ENCODE measurements at places on chromosomes 4 and X.

DNA sequence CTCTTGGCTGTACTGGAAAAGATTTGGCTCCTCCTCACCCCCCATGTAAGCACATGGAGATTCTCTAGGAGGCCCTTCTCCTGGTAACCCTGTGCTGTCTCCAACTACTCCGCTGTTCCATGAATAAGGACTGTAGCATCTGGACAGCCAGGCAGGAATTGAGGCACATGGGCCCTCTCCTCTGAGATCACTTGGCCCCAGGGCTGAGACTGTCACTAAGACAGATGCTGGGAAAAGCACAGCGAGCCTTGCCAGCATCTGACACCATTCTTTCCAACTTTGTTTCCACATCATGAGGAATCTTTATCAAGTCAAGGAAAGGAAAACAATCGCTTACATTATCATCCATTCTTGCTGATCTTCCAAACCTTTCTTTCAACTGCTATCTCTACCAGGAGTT is 222.6 kb upstream of the INTU start:
- no peak for DNase-seq

GRCh38 chrX:145818186-145819113 is 821 bp downstream of the SLITRK2 start:
- DNase-seq = no peak

DNA sequence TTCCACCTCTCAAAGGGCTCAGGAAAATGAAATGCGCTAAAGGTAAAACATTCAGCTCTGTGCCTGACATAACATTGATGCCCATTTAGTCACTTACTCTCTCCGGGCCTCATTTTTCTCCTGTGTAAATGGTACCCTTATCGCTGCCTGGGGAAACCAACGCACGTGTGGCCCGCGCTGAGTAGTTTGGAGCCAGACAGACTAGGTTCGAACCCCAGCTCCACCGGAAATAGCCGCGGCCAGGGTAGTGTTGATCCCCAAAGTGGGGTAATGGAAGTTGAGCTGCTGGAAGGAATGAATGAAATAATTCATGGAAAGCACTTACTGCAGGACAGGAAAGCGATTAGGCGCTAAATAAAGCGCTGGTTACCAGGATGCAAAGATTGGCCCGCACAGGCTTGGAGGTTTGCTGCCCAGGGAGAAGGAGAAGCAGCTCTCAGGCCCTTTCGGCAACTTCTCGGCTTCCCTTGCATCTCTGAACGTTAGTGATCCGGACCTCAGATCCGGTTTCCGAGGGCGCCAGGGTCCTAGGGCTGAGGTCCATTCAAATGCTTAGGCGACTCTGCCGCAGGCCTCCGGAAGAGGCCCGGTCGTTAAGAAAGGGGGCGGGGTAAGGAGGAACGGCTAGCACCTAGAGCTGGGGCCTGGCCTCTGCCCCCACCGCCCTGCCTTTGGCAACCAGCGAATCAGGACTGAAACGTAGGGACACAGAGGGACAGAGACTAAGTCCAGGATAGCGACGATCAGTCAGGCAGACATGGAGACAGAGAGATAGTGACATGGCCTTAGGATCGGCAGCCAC is 13.3 kb downstream of the NKX3-2 start:
- DNase-seq = no peak

DNA sequence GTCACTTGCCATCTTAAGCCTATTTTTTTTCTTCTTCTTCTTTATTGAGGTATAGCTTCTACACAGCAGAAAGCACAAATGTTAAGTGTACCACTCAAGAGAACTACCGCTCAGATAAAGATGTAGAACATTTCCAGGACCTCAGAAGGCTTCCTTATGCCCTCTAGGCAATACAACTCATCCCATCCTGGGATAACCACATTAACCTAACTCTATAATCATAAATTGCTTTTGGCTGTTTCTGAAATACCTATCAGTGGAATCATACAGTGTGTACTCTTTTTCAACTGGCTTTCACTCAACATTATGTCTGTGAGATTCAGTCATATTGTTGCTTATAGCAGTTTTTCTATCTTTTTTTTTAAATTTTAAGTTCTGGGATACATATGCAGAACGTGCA is 51.7 kb downstream of the ARFIP1 start:
- no peak for DNase-seq

GRCh38 chr4:140098455-140099160 is 55.4 kb downstream of the MAML3 start:
- DNase-seq = no peak

DNA sequence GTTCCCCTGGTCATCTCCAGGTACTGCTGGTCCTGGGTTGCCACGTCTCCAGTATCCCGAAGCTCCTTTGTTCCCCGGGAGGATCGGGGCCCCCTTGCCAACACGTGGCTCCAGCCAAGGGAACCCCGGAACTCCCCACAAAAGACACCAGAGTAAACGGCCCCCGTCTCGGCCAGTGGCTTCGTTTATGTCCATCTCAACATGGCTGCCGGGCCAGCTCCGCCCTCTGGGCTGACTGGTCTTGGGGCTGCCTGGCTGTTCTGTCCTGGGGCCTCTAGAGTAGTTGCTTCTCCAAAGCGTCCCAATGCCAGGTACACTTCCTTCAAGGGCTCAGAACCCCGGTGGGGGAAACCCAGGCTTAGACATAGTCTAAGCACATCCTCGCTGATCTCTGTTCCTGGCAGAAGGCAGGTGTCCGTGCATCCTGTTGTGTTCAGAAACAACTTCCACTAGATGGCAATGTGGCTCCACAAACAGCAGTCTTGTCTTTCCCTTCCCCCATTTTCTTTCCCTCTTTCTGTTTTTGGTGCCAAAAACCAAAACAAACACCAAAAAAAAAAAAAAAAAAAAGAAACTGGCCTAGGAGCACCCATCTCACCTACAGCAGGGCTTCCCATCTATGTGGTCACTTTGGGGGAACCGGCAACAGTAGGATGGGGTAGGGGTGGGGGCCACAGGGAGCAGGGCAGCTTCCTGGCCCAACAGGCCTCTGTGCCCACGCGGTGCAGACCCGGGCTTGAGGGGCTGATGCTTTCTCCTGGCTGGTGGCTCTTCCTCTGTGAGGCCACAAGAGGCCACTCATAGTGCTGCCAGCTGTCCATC is 35.3 kb downstream of the NBDY start:
- DNase-seq = peak; percentile 45

GRCh38 chr4:175790083-175790482 is 22.0 kb downstream of the GPM6A start:
- DNase-seq = no peak

GRCh38 chr4:103591841-103592240 is 127.9 kb downstream of the TACR3 start:
- no peak for DNase-seq

DNA sequence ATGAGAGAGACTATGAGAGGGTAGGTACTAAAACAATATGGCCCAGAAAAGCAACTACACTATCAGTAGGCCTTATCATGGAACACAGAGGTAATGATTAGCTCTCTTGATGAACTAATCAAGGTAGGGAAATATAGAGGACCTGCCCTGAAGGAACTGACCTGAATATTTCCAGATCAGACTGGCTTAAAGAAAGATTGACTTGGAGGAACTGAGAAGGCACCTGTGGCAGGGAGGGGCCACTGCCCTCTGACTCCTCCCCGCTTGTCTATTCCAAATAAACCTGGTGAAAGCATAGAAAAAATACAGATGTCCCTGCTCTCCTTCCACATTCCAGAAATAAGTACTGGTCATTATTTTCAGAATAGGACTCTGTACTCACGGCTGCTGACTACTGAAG is 5.5 kb downstream of the RPS6KA6 start:
- no peak for DNase-seq

DNA sequence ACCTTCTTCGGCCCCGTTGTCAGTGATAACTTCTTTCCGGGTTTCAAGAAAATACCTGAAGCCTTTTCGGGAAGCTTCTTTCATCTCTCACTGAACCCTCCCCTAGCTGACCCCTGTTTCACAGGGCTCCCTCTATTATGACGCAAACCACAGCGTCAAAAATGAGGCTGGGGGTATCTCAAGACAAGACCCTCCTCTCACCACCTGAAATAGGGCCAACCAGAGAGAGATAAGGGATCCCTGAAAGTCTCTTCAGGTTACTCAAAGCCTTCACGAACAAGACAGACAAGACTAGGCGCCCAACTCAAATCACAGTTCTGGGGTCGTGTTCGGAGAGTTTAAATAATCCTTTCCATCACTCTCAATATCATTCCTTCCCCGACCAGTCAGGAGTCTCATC is 1.2 kb downstream of the PHF8 start:
- DNase-seq = no peak

GRCh38 chrX:108945883-108946523 is 209.6 kb upstream of the IRS4 start:
- DNase-seq = no peak

DNA sequence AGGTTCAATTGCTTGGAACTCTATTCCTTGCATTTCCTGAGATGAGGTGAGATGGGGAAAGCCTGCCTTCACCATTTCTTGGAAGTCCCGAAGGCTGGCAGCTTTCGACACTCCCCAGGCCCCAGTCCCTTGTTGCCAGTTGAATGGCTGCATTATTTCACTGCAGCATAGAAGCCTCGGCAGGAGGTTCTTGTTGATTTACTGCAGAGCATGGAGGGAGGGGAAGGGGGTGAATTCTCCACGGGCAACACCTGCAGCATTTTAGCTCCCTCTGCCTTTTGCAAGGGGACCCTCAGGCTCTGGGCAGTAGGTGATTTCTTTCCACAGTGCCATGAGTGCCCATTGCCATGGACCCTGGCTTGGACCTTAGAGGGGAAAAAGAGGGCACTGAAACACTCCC is 10.7 kb upstream of the BCLAF3 start:
- DNase-seq = no peak

- no peak for DNase-seq
Observed at GRCh38 chr4:129138810-129139496, 43.0 kb downstream of the C4orf33 start.

DNA sequence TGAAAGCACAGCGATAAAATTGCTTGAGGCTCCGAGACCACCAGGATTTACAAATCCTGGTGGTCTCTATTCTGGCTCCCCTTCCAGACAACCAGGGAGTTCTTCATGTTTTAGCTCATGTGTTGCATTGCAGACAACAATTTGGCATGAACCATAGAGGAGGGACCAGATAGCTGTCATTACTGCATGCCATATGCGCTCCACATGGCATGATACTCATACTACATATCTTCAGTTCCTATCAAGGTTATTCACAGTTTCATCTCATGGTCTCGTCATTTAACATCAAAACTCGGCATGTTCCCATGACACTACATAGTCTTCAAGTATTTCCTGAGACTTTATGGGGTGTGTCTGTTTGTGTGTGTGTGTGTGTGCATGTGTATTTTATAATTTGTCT is 220.3 kb downstream of the OR13H1 start:
- DNase-seq = no peak

DNA sequence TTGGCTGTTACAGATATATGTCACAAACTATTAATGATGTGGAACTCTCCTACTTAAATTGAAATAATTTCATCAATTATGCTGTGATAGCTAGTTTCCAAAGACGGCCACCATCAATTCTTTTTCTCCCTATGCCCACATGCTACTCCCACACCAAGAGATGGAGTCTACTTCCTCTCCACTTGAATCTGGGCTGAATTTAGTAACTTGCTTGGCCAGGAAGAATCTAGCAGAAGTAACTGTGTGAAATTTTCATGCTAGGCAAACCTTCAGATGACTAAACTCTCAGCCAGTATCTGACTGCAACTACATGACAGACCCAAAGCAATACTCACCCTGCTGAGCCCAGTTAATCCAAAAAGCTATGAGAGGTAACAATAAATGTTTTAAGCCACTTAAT is 3.2 kb downstream of the SEPSECS start:
- DNase-seq = no peak

- DNase-seq = no peak
Observed at GRCh38 chrX:19695884-19696283, 180.6 kb upstream of the MAP3K15 start.

- DNase-seq = no peak
Observed at GRCh38 chrX:153739754-153740486, 15.3 kb downstream of the ABCD1 start.

GRCh38 chr4:157115613-157116335 is 39.8 kb downstream of the GLRB start:
- DNase-seq = no peak

GRCh38 chr4:153948041-153948440 is 159.2 kb upstream of the SFRP2 start:
- no peak for DNase-seq

DNA sequence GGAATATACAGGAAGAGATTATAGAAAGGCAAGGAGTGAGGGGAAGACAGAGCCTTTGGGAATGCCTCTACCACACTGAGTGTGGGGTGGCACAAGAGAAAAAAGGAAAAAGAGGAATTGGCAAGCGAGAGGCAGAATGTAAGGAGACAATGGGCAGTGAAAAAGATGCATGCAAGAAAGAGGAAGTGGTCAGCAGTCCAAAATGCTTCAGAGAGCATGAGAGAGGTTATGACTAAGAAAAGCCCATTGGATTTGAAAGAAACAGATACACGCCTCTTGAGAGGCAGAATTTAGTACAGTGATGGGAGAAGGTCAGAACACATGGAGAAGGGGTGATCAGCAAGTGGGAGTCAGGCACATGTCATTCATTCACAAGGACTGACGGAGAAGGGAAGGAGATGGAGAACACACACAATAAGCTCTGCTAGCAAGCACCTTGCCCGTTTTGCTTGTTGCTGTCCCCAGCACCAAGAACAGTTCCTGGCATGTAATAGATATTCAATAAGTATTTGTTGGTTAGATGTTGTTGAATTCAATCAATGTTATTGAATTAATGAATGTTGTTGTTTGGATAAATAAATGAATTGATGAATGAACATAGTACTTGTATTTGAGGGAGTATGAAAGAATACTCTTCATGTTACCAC is 6.3 kb downstream of the DCHS2 start:
- no peak for DNase-seq

GRCh38 chr4:25839687-25840086 is 23.1 kb downstream of the SEL1L3 start:
- DNase-seq = no peak

DNA sequence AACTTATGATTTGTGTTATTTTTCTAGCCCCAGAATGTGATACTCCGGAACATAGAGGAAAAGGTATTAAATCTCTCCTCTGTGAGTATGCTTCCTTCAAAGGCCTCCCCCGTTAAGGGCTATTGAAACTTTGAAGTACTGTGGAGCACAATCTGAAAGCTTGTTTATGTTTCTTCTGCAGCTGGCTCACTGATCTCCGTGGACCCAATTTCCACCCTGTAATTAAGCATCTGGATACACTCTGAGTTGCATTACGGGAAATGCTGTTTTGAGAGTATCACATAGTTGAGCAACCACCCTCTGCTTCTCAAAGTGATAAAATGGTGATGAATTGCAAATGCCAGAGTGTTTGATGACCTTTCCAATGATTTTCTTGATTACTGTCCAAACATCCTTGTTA is 296.8 kb upstream of the PABPC5 start:
- no peak for DNase-seq

- no peak for DNase-seq
Observed at GRCh38 chr4:124810827-124811226, 98.3 kb upstream of the ANKRD50 start.

DNA sequence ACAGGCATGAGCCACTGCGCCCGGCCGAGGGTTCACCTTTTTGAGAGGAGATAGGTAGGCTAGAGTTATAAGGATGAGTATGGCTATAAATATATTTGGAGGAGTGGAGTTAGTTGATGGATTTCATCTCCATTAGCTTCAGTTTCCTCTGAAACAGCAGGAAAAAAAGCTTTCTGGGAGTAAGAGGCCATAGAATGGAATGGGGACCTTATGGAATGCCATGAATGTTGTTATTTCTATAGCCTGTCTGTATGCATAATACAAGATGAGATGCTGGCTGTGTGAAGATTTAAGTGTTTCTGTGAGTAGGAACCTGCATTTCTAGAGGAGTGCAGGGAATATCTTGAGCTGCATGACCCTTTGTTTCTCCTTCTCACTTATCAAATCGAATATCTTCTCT is 114.9 kb upstream of the ARX start:
- no peak for DNase-seq

GRCh38 chrX:111284631-111285293 is 14.5 kb upstream of the CAPN6 start:
- DNase-seq = no peak
